Tibial nerve (tissue), 4 donors: ENCODE measurements at places on chromosomes 1 and 21.

- DNase-seq, result no peak
These were observed 16.3 kb downstream of the VPS45 start for GRCh38 chr1:150083907-150084306.

GRCh38 chr1:181354865-181355264 is 128.5 kb upstream of the CACNA1E start:
- DNase-seq, result no peak

- DNase-seq, result no peak
These were observed 527.3 kb downstream of the PLPP3 start for GRCh38 chr1:56052041-56052440.

DNA sequence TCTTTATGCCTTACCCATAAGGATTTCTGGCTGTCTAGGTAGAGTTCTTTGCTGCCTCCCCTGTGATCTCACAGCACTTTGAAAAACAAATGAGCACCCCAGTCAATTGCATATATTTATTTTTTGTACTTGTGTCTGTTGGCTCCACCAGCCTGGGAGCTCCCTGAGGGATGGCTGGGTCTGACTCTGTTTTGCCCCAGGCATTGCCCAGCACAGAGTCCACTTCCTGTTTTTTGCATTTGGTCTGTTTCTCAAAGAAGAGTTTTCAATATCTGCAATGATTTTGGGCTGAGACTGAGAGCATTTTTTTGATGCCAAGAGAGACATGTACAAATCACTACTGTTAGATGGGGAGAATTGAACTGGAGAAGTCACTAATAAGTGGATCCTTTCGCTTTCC is 125.0 kb downstream of the FOXD2 start:
- DNase-seq, result no peak

DNA sequence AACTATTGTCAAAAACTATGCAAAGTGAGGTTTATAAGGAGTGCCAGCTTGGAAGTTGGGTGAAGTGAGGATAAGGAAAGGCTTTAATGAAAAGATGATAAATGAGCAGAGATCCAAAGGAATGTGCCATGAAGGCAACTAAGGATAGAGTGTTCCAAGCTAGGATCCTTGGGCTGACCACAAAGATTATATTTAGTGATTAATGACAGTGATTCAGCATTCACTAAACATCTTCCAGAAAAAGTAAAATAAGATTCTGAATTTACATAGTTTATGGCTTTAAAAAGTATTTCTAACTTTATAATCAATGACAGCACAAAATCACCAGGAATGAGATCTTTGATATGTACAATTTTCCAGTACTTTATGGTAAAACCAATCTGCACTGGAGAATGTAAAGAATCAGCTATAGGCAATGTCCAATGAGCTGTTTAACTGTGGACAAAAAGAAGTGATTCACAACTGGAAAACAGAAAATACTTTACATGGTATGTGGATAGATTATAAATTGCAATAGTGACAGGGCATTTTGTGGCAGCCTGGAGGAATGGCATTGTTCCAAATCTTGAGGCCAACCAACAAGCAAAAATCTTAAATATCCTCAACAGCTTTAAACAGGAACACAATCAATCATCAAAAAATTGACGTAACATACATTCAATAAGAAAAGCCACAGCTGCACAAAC is 91.2 kb upstream of the KCTD3 start:
- DNase-seq, result no peak

- no peak for DNase-seq
These were observed 62.6 kb downstream of the KIF21B start for GRCh38 chr1:200960948-200961340.

- DNase-seq, result no peak
These were observed 8.2 kb upstream of the PIGK start for GRCh38 chr1:77227381-77227780.

GRCh38 chr1:1507305-1507704 is 4.7 kb upstream of the ATAD3A start:
- no peak for DNase-seq

- DNase-seq, result no peak
These were observed 49.9 kb upstream of the STUM start for GRCh38 chr1:226498640-226499008.

DNA sequence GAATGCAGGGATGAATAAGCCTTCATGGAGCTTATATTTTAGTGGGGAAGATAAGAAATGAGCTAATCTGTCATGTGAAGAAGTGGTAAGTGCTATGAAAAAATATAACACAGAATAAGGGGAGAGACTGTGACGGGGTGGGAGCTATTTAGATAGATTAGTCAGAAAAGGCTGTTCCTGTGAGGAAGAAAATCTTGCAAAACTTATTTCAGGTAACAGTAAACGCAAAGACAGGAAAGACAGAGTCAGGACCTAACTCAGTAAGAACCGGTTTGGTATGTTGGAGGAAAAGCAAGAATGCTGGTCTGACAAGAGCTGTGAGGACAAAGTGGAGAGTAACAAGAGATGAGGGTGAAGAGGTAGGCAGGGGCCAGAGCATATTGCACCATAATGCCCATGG is 22.0 kb downstream of the GNAI3 start:
- DNase-seq, result no peak

DNA sequence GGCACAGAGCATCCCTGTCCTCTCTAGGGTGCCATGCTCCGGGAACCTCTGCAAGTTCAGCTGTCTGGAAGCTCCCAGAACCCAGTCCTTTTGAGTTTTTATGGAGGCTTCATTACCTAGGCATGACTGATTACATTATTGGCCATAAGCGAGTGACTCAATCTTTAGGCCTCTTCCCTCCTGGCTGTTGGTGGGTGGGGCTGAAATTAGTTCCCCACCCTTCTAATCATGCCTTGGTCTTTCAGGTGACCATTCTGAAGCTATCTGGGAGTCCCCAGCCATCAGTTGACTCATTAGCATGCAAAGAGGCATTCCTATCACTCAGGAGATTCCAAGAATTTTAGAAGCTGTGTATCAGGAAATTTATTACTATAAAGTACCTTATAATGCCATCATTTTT is 46.6 kb downstream of the WLS start:
- DNase-seq, result no peak

DNA sequence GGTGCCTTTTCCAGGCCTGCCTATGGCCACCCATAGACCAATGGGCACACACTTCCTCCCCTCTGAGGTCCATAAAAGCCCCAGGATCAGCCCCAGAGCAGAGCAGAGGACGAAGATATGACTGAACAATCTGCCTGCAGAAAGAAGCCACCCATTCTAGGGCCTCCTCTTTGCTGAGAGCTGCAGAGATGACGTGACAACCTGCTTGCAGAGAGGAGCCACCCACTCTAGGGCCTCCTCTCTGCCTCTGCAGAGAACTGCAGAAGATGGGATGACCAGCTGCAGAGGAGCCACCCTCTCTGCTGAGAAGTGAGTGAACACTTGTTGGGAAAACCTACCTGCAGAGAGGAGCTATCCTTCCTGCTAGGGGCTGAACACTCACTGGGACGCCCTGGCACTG is 79.7 kb downstream of the SCMH1 start:
- DNase-seq, result no peak

- DNase-seq, result no peak
These were observed 198.4 kb downstream of the SLC45A1 start for GRCh38 chr1:8516278-8516777.

- no peak for DNase-seq
These were observed 135.5 kb downstream of the TGFB2 start for GRCh38 chr1:218480588-218481099.

- DNase-seq, result no peak
These were observed 95.0 kb upstream of the COL6A1 start for GRCh38 chr21:45886610-45887026.

- no peak for DNase-seq
These were observed 23.3 kb downstream of the LEMD1 start for GRCh38 chr1:205398586-205398985.

DNA sequence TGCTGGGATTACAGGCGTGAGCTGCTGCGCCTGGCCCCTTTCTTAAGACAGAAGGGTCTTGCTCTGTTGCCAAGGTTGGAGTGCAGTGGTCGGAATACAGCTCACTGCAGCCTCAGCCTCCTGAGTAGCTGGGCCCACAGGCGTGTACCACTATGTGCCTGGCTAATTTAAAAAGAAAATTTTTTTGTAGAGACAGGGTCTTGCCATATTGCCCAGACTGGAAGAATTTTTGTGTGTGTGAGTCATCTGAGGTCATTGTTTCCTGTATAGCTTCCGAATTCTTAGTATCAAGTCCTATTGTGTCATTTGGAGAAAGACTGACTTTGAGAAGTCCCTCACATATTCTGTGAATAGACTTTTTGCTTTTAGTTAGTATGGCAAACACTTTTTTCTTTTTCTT is 4.7 kb downstream of the SZRD1 start:
- DNase-seq, result no peak
